CD4-positive, CD25-positive, alpha-beta regulatory T cell (primary cell): ENCODE measurements at places on chromosomes 4 and X. TPM values are rescaled to one million over a fixed set of nuclear protein-coding genes. Genes with fewer than 3 reads are reported as not detected.

Gene APELA
- not detected for total RNA-seq

Gene TRAPPC11
- 33.4 TPM for total RNA-seq

- no peak for DNase-seq
Observed at GRCh38 chr4:52877694-52878093, 15.6 kb downstream of the RASL11B start.

DNA sequence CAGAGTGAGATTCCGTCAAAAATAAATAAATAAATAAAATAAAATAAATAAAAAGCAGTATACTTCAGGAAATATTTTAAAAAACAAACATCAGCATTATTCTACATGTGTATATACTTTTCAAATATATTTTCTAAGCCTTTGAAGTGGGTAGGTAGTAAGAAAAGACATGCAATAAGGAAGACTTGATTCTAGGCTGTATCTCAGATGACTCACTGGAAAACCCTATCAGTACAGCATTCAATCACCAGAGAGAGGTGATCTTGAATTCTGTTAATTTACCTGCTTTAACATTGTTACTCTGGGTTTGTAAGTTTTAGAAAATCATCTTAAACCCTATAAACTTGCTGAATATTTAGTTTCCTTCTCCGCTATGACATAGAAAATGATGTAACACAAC lies 106.6 kb upstream of the NAP1L5 start:
- no peak for DNase-seq

DNA sequence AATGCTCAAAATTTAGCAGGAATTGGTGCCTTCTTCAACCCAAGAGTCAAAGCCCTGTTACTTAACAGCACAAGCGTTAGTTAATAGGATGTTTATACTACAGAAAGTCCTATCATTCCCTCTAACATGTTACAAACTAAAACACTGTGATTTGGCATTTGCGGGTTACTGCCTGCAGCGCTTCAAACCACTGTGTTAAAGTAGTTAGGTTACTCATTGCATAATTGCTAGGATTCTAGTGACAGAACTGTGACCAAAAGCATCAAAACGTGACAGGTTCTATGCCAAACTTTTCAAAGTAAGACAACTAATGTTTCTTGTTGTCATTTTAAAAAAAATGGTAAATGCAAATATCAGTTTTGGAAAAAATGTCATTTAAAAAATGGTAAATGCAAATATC lies 442.8 kb upstream of the ZFP42 start:
- no peak for DNase-seq

DNA sequence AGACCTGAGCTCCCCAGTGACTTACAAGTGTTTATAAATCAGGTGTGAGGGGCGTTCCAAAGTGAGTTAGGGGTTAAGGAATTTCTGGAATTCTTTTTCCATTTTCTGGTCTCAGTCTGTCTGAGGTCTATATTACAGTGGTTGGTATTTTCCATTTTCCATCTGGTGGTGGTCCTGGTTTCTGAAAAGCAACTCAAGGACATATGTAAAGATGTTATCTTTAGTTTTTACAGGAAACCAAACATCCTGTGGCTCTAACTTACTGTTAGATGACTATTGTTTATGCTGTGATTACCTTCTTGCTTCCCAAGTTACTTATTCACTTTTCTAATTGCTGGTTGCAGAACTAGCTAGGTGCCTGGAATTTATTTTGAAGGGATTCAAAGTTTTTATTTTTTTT lies 53.5 kb upstream of the IL21 start:
- DNase-seq, result no peak

GRCh38 chr4:39484582-39485272 lies 25.9 kb downstream of the LIAS start:
- no peak for DNase-seq

DNA sequence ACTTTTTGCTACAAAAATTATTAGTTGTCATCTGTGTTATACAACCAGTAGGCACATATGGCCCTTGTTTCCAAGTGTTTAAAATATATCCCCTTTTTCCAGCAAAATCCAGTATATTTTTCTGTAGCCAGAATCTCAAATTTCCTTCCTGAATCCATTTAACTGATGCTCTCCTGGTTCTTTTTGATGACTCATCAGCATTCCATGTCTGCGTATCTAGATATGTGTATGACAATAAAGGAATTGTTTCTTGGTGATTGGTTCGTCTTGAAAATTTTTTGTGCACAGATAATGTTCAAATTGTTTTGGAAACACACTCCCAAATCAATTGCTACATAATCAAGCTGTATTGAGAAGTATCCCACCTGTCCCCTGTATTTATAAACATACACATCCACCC lies 98.3 kb downstream of the ITM2A start:
- DNase-seq, result no peak

DNA sequence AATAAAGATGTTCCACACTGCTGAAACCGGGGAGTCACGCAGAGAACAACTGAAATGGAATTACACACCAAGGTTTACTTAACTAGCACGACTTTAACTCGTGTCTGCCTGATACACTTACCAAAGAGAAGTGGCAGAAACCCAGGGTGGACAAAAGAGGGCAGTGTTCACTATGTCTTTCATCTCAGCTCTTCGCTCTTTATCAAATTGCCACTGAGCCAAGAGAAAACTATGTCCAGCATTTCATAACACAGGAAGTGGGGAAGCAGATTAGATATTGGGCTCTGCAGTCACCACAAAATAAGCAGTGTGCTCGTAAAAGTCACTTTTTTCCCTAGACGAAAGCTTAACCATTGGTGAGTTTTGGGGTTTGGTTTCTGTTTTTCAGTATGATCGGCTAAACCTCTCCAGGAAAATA lies 155.7 kb downstream of the CHIC2 start:
- DNase-seq, result peak; percentile 24
